ENCODE measurements at places on chromosomes 11 and 22. TPM values are rescaled to one million over a fixed set of nuclear protein-coding genes. Genes with fewer than 3 reads are reported as not detected.

Gene FGF4
- total RNA-seq: not detected

Gene EMID1
- 0.21 TPM for total RNA-seq

Gene GRK3
- total RNA-seq: 0.60 TPM

Gene RGL4
- not detected for total RNA-seq

Gene ADM2
- total RNA-seq: 7.4 TPM

All from A375 (cell line).